ENCODE measurements at places on chromosomes 3 and 15.
A peak's percentile ranks its signal among the peaks of the same experiment; 100 is the strongest.

GRCh38 chr3:192372616-192373015 lies 354.7 kb downstream of the FGF12 start:
- no peak for DNase-seq

GRCh38 chr3:138241061-138241460 lies 54.0 kb downstream of the ARMC8 start:
- no peak for DNase-seq

DNA sequence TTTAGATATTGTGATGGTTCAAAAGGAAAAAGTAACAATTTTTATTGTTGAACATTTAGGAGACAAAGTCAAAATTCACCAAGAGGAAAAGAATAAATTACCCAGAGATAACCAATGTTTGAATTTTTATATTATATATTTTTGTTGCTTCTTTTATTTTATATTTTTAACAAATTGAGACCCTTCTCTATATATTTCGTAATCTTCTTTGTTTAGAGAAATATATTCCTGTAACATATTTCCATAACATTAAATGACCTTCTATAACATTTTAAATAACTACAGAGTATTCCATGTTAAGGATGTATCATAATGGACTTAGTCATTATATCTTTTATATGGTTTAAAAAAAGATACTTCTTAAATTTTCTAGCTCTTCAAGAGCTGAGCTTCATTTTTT lies 128.0 kb downstream of the RBPMS2 start:
- DNase-seq = no peak

DNA sequence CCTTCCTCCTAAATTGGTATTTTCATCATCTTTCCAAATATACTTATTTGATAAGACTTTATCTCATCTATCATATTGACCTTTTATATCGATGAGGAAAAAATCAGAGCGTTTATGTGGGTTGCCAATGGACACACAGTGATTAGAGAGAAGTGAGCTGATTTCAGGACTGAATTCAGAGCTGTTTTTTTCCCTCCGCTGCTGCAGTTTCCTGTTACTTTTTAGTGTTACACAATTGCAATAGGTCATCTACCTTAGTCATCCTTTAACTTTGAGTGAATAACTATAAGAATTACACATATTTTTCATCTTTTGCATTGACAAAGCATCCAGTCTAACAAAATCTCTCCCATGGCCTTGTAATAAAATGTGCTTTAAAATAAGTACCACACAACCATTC lies 266.3 kb upstream of the CNTN4 start:
- no peak for DNase-seq

GRCh38 chr15:40266828-40267304 lies 16.0 kb downstream of the ANKRD63 start:
- no peak for DNase-seq

DNA sequence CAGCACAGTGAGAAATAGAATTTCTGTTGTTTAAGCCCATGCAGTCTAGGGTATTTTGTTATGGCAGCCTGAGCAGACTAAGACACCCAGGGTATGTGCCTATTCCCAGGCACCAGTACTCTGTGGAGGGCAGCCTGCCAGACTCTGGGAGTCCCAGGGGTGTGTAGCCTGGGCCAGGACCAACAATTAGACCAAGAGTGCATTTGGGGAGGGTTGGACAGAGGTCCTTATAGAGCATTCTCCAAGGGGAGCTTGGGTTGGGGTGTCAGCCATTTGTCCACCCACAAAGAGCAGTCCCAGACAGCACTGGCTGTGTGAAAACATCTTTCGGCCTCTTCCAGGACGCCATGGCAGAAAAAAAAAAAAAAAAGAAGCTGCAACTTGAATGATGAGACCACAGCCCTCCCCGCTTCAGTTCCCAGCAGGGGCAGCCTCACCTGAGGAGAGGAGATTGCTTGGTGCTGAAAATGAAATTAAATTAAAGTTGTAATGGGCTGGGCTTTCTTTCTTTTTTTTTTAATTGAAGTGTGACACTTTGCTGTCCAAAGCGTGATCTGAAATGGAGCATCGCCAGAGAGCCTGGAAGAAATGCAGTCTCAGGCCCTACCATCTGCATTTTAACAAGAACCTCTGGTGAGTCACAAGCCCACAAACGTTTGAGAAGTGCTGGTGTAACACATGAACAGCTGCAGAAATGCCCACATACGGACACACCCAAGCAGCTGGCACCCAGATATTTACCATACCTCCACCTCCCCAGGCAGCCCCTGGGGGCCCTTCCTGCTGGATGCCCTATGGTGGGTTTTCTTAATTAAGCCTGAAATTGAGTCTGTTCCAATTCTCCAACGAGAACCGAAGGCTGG lies 21.3 kb upstream of the CAV3 start:
- DNase-seq = peak; percentile 38

GRCh38 chr3:135238236-135238830 lies 443.3 kb downstream of the EPHB1 start:
- peak; percentile 62 for DNase-seq

GRCh38 chr15:81595752-81596151 lies 221.7 kb upstream of the TMC3 start:
- DNase-seq = no peak

GRCh38 chr3:149382518-149382917 lies 5.1 kb upstream of the TM4SF1 start:
- DNase-seq = no peak

- no peak for DNase-seq
Measured at GRCh38 chr15:62534996-62535395, 369.9 kb upstream of the C2CD4B start.

- DNase-seq = no peak
Measured at GRCh38 chr3:27545061-27545460, 60.9 kb upstream of the SLC4A7 start.

- DNase-seq = peak; percentile 72
Measured at GRCh38 chr15:60928970-60929369, 300.1 kb downstream of the RORA start.

DNA sequence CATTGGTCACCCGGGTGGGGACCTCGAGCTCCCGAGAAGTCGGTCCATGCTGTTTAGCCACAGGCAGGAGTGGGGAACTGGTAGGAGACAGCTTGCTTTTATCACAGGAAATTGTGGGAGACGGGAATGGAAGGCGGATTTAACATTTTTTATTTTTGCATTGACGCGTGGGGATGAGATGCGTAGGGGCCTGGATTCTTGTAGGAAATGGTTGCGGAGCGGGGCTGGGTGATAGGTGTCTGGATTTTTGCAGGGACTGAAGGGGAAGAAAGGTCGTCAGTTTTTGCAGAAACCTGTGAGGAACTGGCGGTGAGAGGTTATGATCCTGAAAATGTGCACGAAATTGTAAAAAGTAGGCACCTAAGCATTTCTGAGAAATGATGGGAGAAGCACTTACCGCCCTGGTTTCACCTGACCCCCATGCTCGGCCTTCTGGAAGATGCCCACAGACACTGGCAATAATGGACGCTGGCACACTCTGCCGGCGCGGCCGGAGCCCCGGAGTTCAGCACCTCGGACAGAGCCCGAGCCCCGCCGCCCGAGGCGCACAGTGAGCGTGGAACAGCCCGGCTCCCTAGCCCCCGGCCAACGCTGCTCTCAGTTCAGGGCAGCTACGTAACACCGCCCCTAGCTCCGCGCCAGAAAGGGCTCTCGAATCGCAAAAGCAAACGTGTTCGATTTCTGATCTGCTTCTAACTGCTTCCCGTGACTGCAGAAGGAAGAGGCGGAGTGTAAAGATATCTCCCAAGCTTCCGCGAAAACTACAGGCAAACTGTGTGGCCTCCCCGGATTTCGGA lies 928 bp downstream of the ANKRD34C start:
- no peak for DNase-seq

GRCh38 chr15:89812011-89812846 lies 2.4 kb downstream of the ANPEP start:
- DNase-seq = no peak

DNA sequence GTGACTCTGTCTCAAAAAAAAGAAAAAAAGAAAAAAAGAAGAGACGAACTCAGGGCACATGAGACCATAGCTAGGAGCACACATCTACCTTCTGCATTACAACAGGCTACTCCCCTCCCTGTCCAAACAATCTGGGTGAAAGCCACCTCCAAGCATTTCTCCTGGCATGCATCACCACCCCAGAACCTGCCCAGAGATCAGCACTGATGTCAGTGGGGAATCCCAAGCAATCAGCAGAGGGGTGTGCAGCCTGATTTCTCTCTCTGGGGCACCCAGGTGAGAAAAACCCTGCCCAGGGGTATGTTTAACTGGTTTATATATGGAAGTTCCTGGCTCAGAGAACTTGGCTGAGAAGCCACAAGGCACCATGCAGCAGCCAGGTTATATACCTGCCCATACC lies 59.4 kb downstream of the CDC25A start:
- DNase-seq = no peak

DNA sequence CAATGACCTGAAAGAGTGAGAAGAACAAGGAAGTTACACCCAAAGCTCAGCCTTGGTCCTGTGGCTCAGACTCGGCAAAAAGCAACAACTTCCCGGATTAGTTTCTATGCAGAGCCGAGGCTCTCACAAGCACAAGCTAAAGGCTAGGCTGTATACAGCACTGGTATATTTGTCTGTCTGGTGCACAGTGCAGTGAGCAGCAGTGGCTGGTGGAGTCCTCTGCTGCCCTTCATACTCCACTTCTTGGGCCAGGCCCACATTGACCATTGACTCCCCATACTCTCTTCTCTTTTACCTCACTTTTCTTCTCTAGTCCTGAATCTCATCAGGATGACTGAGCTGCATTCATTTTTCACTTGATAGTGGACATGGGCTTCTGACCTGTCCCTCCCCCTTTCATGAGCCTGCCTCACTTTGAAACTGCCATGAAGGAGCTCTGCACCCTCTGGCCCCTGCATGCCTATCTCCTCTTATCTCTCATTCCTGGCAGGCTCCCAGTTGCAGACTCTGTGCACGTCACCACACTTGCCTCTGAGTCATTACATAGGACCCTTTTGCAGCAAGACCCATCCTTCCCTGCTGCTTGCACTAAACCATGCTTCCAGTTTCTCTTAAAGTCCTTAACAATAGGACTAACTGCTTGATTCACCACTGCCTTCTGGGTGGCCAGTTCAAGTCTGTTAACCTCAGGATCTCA lies 379.3 kb downstream of the NTRK3 start:
- DNase-seq = no peak

GRCh38 chr3:29363110-29363509 lies 82.2 kb downstream of the RBMS3 start:
- DNase-seq = no peak

GRCh38 chr15:100096700-100097099 lies 245.1 kb downstream of the ADAMTS17 start:
- DNase-seq = no peak

DNA sequence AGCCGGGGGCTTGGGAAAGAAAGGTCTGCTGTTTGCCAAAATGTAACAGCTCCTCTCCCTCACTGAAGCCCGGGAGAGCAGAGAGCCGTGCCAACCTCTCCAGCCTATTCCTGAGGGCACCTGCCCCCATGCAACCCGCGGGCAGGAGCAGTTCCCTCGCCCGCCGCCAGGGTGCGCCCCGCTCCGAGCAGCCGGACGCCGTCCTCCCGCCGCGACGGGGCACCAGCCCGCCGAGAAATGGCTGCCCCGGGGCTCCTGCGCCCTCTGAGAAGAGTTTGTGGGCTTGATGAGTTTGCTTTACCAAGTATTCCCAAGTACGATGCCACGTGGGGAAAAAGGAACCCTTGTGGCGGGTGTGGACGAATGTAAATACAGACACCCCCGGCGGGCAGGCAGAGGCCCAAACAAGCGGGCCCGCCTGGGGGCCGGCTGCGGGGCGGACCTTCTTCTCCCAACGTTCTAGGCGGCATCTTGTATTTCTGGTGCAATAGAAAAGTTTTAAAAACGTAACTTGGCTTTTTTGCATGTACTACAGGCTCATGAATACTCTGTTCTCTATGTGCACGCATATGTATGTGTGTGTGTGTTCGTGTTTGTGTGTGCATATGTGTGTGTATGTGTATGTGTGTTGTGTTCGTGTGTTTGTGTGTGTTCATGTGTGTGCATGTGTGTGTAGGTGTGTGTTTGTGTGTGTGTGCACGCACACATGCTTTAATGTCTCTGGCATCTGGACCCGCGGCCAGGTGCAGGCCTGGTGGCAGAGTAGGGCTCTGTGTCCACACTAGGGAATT lies 162.9 kb downstream of the CHSY1 start:
- peak; percentile 31 for DNase-seq

Measured in COR-L47 (cell line).